ENCODE measurements at places on chromosomes 1 and 21.

DNA sequence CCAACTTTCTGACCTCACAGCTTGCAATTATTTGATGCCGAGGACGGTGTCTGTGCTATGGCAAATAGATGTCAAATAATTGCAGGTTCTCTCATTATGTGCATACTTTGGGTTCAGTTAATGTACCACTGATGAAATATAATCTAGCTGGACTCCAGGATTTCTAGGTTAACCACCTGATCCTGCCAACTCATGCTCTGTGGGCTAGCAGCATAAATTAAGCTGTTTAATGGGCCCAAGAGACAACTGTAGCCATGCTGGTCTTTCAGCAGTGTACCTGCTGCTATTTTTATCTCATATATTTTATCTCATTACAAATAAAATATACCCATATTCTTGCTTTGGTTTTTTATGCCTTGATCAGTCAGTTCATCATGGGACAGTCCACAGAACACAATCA, 43.3 kb upstream of the HP1BP3 start:
- no peaks in the 10 kb centered on the region for H3K27me3 ChIP-seq
- peaks cover 9% of the 10 kb centered on the region for H3K4me1 ChIP-seq
- no peak for DNase-seq
- no peak overlapping the region for H3K27ac ChIP-seq
- no peaks in the 10 kb centered on the region for H3K36me3 ChIP-seq

DNA sequence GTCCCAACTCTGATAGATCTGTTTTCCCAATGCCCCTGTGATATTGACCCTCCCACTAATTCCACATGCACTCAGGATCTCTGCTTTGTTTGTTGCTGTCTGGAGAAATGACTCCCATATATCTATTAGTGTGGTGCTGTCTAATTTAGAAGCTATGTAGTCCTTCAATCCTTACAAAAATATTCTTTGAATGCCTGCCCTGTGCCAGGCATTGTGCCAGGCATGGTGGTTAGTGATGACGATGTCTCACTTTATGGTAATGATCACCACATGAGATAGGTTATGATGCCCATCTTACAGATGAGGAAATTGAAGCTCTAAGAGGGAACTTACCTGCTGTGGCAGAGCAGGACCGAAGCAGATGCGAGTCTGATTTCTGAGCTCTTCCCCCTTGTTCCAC, 12.9 kb downstream of the MYOG start:
- H3K27me3 ChIP-seq, result peaks cover 45% of the 10 kb centered on the region
- no peak overlapping the region for H3K27ac ChIP-seq
- H3K4me1 ChIP-seq, result no peaks in the 10 kb centered on the region
- no peaks in the 10 kb centered on the region for H3K36me3 ChIP-seq
- DNase-seq, result no peak

DNA sequence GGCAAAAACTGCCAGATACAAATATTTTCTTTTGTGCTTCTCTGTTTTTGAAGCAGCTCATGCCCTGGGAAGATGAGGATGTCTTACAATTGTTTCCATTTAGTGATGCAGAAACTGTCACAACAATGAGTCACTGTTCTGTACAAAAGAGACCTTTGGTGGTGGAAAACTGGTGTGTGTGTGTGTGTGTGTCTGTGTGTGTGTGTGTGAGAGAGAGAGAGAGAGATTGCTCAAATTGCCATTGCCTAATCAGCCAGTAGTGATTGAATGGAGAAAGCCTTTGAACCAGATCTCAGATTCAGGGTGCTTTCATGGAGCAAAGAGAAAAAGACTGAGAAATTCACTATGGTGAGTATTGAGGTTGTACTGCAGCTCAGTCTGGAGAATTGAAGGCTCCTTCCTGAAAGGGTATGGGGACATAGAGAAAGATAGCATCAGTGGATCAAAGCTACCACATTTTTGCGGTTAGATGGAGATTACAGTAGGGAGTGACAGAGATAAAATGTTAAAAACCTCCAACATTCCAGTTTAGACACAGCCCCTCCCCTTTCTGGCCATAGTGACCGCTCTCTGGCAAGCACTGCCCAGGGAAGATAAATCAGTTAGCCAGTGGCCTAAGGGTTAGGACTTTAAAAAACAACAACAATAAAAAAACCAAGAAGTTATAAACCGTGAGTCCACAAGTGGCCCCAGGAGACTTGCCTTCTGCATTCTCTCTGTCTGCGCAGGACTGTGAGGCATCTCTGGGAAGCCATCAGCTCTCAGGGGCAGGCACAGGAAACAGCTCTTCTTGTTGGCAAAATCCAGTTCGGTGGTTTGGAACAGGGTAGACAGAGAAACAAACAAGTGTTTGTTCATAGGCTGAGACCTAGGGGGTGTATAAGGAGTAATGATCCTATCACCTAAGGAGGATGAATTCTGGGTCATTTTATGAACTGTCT, 406.5 kb downstream of the DUSP10 start:
- no peak for DNase-seq
- no peak overlapping the region for H3K27ac ChIP-seq
- no peaks in the 10 kb centered on the region for H3K27me3 ChIP-seq
- no peaks in the 10 kb centered on the region for H3K4me1 ChIP-seq
- H3K36me3 ChIP-seq, result no peaks in the 10 kb centered on the region

GRCh38 chr1:208026880-208027438, 116.0 kb upstream of the CD34 start:
- DNase-seq, result no peak
- no peaks in the 10 kb centered on the region for H3K27me3 ChIP-seq
- peaks cover 32% of the 10 kb centered on the region for H3K36me3 ChIP-seq
- peaks cover 3% of the 10 kb centered on the region for H3K4me1 ChIP-seq
- no peak overlapping the region for H3K4me3 ChIP-seq

DNA sequence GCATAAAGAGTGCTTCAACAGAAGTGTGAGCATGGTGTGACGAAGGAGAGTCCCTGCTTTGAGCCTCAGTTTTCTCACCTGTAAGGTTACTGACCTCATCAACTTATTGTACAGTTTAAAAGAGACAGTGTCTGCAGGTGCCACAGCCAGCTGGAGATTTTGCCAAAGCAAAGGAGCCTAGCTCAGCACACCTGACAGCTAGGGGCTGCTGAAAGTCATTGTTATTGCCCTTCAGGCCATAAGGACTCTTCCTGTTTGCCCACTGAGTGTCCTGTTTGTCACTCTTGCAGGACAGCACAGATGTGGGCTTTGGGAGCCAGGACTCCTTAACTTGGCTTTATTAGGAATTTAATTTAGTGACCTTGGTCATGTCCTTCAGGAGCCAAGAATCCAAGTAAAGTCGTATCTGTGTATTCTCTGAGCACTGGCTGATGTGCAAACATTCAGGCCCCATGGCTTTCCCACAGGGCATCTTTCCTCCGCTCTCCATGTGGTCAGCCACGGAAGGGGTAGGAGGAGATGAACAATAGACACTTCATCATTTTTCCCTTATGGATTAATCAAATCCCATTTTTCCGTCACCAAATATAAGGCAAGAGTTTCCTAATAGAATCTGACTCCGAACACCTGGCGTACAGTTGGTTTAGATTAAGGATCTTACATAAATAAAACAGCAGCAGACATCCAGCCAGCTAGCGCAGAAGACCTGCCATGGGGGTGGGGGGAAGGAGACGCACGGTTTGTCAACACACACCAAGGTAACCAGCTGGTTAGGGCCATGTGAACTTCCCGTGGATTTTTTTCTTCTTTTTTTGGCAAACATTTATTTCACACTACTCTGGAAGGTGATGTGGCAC, 43.1 kb upstream of the KANK4 start:
- DNase-seq, result no peak
- no peaks in the 10 kb centered on the region for H3K36me3 ChIP-seq
- H3K4me3 ChIP-seq, result no peak overlapping the region
- H3K27me3 ChIP-seq, result peaks cover 5% of the 10 kb centered on the region
- no peak overlapping the region for H3K27ac ChIP-seq

- peaks cover 47% of the 10 kb centered on the region for H3K36me3 ChIP-seq
- no peak for DNase-seq
- H3K4me1 ChIP-seq, result peaks cover 44% of the 10 kb centered on the region
These were observed 6.8 kb upstream of the KIF17 start for GRCh38 chr1:20724364-20725188.

DNA sequence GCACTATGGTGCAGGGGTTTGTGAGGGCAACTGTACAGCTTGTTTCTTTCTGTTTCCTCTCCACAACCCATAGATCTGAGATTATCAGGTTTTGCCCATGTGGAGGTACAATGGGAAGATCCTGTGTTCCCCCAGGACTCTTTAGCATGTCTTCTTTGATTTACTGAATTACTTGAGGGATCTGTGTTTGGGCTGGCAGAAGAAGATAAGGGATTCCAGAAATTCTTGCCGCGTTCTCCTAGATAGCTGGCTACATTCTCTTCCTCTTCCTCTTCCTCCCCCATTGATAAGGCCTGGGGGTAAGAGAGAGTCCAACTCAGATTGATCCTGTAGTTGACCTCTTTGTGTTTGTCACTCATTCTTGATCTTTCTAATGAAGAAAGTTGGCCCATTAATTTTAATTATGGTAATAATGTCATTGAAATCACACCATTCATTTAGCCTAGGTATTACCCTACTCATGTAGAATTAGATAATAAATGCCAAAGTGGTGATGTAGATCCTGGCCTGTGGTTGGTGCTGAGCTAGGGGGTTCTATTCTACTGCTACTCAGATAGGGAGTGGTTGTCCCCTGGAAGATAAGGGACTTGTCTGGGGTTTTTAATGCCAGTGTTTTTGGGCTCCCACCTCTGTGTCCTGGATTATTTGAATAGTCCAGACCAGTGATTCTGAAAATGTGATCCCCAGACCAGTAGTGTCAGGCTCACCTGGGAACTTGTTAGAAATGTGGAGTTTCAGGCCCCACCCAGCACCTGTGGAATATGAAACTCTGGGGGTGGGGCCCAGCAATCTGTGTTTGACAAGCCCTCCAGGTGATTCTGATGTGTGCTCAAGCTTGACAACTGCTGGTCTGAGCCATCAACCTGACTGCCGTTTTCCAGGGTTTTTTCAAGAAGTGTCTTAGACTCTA, 122.2 kb downstream of the NOS1AP start:
- no peak for DNase-seq
- H3K27ac ChIP-seq, result no peak overlapping the region
- no peaks in the 10 kb centered on the region for H3K36me3 ChIP-seq
- H3K27me3 ChIP-seq, result no peaks in the 10 kb centered on the region

Data from keratinocyte (primary cell).